CD4-positive, alpha-beta T cell treated with Interleukin-6 at 100 ng/mL for 8 hours (primary cell): ENCODE measurements at places on chromosomes 2 and 18.

DNA sequence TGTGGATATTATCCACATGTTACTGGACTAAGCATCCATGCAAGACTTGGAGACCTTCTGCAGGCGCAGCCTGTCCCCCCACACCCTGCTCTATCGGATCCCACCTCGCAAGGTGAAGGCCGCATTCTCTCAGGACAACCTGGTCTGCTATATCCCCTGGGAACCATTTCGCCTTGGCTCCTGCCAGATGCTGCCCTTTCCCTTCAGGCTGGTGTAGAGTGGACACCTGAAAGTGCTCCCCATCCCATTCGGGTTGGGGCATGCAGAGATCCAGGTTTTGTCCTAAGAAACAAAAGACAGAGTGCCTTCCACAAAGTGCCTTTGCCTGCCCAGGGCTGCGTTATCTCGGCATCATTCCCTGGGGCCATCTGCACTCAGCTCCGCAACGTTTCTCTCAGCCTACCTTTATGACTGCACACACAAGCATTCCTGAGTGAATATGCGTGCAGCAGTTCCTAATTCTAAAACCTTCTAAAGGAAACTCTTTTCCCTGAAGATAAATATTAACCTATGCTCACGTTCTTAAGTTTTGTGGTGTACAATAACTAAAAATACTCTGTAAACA is 20.5 kb downstream of the FHL2 start:
- no peak for DNase-seq

- no peak for DNase-seq
Observed at GRCh38 chr18:22606563-22607283, 189.0 kb upstream of the CTAGE1 start.

DNA sequence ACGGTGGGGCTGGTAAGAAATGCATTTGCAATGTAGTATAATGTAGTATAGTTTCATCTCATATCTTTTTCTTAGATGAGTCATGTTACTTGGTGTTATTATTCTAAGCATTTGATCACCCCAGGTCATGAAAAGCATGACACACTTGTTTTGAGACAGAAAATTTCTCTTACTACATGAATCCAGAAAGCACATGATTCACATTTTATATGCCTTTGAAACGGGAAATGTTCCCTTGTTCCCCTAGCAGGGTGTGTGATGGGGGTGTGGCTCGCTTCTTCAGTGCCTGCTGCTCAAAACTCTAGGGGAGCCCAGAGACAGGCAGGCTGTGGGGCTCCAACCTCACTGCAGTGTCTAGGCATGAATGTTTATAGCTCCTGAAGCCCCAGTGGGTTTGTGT is 116.0 kb upstream of the RAB27B start:
- DNase-seq, result no peak

GRCh38 chr18:57547260-57547659 is 39.2 kb downstream of the FECH start:
- no peak for DNase-seq

GRCh38 chr2:151049746-151050145 is 211.9 kb downstream of the RBM43 start:
- DNase-seq, result no peak

GRCh38 chr2:10550206-10551001 is 102.3 kb upstream of the ODC1 start:
- DNase-seq, result no peak

DNA sequence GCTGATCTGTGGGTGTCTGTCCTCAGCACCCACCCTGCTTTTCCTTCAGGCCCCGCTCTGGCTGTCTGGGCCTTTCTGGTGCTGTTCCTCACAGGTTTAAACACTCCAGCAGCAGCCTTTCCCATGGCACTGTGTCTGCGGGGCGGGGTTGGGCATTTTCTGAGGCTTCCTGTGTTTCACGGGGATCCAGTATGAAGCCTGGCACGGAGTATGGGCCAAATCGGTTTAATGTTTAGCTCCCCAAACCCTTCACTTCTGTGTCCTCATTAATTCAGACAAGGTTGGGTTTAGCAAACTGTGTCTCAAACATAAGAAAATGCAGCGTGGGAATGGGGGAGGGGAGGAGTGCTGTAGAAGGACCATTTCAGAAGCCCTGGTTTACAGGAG is 44.9 kb downstream of the HPCAL1 start:
- DNase-seq, result no peak

DNA sequence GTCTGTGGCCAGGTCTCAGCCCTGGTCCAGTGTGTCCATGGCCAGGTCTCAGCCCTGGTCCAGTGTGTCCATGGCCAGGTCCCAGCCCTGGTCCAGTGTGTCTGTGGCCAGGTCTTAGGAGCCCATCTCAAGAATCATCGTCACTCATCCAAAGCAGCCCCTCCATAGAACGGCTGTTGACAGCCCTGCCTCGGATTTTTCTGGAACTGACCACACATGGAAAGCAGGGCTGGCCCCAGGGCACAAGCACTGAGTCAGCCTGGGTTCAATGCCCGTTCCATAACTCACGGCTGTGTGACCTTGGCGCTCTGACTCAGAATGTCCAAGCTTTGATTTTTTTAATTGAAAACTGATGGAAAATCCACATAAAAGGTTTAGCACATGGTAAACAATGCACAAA is 59.9 kb upstream of the SNTG2 start:
- DNase-seq, result no peak

DNA sequence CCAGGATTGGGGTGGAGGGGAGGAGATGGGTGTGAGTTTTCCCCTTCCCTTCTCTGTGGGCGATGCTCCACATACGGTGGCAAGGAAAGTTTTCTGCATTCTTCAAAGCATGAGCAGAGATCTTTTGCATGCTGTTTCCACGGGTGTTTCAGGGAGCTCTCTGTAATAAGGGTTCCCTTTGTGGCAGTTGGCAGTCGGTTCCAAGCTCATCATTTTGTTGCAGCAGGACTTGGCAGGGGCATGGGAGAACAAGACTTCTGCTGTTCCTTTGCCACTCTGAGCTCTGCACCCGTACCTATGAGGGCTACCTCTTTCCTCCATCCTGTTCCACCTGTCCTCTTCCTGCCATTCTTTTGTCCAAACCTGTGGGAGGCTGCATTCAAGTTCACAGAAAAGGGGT is 71.3 kb upstream of the SPRED2 start:
- DNase-seq, result no peak

DNA sequence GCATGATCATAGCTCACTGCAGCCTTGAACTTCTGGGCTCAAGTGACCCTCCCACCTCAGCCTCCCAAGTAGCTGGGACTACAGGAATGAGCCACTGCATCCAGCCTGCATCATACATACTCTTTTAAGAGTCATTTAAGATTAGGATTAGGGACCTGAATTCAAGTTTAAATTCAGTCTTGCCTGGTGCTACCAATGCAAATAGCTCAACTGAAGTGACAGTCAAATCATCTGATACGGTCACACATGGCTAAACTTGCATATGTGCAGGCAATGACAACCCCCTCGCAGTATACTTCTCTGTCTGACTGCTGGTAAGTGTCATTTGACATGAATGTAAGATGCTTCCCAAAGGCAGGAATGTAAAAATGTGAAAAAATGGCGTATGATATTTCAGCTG is 31.8 kb upstream of the TMEM131 start:
- no peak for DNase-seq

DNA sequence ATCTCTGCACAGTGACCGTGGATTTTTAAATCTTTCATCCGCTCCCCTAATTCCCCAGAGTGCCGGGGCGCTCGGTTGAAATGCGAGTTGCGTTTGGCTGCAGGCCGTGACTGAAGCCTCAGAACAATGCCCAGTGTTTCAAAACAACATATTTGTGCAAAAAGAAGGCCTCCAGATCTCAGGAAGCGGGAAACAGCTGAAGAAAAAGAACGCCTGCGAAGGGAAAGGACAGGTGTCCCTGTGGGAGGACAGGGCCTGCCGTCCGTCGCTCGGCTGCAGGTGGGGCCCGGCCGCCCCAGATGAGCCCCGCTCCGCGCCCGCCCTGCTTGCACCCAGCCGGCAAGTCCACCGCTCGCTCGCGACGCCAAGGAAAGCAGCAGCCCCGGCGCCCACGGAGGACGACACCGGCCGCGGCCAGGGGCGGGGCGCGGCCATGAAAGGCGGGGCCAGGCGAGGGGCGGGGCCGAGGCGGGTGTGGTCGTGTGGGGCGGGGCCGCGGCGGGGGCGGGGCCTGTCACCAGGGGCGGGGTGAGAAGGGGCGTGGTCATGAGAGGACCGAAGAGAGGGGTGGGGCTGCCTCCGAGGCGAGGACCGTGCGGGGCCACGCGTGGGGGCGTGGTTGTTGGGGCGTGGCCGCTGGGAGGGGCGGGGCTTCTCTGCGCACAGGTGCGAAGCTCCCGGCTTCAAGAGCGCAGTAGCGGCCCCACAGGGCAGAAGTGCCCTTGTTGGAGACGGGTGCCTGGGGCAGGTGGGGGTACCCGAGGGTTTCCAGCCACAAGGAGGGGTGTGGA is 17.6 kb upstream of the BOK start:
- peak; percentile 31 for DNase-seq

DNA sequence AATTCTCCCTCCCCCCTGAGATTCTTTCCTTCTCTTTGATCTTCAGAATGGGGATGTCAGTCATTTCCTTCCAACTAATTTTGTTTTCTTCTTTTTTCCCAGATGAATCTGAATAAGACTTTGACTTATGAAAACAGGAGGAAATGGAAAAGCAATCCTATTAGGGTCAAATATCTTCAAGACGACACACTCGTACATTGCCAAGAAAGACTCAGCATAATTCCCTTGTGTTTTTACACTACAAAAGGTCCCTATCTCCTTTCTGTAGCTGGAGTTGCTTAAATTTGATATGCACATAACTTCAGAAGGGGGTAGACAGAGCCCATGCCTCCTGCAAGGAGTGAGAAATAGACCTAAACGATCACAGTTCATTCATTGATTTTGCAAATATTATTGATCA is 230.3 kb upstream of the RBBP8 start:
- DNase-seq, result no peak

- no peak for DNase-seq
Observed at GRCh38 chr2:2484301-2484700, 153.2 kb upstream of the MYT1L start.

DNA sequence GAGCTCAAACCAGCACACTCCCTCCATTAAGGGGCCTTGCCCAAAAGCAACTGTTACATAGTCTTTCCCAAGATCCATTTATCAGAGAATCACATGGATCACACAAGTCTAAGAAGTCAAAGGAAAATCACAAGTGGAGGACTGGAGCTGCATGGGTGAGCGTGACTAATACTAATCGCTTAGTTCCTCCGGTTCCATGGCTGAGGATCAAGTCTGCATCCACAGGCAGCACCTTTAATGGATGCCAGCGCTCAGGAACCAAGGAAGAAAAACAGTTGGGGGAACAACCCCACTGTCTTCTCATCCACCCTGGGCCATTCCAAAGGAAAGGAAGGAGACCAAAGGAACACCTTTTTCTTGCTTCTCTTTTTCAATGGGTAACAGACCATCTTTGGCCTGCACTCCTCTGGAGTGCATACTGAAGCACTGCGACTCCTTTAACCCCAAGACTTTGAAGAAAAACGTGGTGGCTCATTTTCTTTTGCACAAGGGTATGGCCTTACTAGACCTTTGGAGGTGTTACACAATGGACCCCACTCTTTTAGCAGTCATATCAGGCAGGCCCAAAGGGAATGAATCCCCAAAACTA is 9.2 kb upstream of the WDR33 start:
- DNase-seq, result no peak

DNA sequence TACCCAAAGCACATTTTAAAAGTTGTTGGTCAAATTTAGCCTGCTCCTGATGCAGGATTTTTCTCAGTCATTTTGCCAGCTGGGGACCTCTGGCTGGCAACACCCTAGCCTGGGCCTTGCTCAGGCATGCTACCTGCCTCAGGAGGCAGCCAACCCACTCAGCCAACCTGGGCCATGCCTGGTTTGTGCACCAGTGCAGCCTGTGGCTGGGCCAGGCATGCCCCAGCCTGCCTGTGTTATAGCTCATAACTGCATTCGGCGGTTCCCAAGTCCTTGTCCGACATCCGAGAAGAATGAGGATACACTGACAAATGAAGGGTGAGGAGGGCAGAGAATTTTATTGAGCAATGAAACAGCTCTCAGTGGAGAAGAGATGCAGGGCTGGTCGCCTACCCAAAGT is 608.0 kb downstream of the SUCLG1 start:
- no peak for DNase-seq

- DNase-seq, result no peak
Observed at GRCh38 chr2:239208465-239209180, 192.2 kb downstream of the HDAC4 start.

- no peak for DNase-seq
Observed at GRCh38 chr2:83584672-83585071, 874.4 kb downstream of the SUCLG1 start.

GRCh38 chr2:16204886-16205620 is 264.7 kb downstream of the MYCN start:
- no peak for DNase-seq

- peak; percentile 58 for DNase-seq
Observed at GRCh38 chr2:174607989-174608865, 10.6 kb upstream of the WIPF1 start.

- no peak for DNase-seq
Observed at GRCh38 chr2:56505885-56506284, 322.1 kb downstream of the CCDC85A start.

- no peak for DNase-seq
Observed at GRCh38 chr2:176468457-176469113, 199.3 kb downstream of the MTX2 start.

GRCh38 chr2:172480301-172481218 is 53.2 kb downstream of the ITGA6 start:
- DNase-seq, result no peak

DNA sequence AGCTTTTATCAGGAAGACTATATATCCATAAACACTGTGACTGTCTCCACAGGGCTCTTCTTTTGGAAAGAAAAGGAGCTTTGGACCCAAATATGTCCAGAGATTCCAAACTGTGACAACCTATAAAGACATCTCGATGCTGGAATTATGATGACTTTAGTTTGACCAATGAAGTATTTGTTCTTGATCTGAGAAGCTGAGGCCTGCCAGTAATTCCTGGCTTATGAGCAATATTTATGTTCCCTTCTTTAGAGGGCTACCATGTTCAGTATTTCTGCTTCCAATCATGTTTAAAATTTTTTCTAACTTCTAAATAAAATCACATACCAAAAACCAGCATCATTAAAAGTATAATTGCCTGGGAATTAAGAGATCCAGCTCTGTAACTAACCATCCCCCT is 41.1 kb downstream of the FEZ2 start:
- no peak for DNase-seq

DNA sequence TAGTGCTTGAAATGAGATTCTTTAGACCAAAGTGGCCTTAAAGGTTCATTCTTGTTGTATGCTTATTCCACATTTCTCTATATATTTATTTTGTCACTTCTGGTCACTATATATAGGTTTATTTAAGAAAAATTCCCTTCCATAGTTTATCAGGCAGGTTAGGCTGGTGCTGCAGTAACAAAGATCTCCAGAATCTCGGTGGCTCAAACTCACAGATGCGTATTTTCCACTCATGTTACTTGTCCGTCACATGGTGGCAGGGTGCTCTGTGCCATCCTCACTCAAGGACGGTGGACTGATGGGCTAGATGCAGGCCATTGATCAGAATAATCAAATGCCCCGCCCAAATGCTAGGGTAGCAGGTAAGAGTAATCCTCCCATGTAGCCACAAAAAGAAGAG is 19.8 kb downstream of the SPTBN1 start:
- no peak for DNase-seq

- no peak for DNase-seq
Observed at GRCh38 chr2:159098921-159099411, 130.5 kb downstream of the TANC1 start.

- DNase-seq, result no peak
Observed at GRCh38 chr18:6992761-6993160, 124.8 kb downstream of the LAMA1 start.

GRCh38 chr18:32213693-32214092 is 23.9 kb downstream of the MEP1B start:
- DNase-seq, result no peak
